T-helper 1 cell (primary cell): ENCODE measurements at places on chromosomes 11 and 22.

GRCh38 chr22:48224332-48224731, 1461.9 kb downstream of the TBC1D22A start:
- DNase-seq, result no peak

- no peak for DNase-seq
Measured at GRCh38 chr11:123308077-123308476, 113.0 kb upstream of the CLMP start.

DNA sequence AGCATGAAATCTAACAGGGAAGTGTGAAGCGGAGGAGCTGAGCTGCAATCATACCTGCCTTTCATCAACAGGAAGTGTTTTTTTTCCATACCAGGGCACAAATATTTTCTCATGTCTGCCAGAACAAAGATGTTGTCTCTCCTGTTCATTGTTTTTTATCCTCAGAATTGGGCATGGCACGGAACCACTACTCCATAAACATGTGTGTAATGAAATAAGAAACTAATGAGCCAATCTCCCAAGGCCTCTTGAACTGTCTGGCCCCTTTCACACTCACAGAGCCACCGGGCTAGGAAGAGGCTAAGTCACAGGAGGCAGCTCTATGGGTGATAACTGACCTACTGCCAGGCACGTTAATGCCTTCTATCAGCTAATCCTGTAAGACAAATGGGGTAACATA, 124.4 kb downstream of the ETS1 start:
- DNase-seq, result no peak

DNA sequence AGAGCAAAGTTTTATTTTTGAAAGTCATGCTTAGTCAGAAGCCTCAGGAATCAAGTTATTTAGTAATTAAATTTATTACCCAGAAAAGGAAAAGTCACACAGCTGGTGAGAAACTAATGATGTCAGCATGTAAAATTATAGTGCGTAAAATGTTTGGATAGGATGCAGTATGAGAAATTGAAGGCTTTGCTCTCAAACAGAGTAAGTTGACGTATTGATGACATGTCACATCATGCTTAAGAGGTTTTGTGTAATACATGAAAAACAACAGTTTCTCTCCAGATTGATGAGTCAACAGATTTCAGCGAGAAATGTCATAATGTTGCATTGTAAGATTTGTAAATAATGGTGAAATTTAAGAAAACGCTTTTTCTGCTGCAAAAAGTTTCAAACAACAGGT, 769.8 kb downstream of the METTL15 start:
- no peak for DNase-seq

DNA sequence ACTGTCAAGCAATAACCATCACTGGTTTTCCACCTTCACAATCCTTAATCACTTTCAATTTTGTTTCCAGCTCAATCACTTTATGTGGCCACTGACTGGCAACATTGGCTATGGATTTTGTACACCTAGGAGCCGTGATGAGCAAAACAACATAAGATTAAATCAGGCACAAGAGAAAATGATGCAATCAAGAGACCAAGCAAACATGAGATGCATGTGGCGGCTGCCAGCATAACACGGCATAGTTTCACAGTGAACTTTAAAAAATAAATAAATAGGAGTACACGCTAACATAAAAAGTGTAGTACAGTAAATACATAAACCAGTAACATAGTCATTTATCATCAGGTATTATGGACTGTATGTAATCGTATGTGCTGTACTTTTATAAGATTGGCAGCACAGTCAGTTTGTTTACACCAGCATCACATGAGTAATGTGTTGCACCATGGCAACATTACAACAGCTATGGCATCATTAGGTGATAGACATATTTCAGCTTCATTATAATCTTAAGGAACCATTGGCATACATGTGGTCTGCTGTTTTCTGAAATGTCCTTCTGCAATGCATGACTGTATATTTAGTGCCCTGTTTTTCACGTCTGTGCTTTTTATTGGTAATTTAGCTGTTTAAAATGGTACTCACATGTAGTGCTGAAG, 83.3 kb upstream of the PRDM11 start:
- DNase-seq, result no peak

DNA sequence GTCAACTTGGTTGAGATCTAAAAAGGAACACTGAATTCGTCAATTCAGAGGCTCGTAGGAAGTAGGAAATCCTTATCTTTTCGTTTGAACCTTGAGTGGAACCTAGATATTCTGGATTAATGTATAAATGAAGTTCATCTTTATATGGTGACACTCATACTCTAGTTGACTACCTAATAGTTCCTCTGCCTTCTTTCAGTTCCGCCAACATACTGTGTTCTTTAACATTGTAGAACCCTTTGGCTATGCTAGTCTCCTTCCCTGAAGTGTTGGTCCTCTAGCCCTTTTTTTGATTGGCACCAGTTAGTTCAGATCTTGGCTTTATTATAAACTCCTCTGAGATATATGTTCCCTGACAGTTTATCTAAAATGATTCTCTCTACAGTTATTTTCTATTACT, 1.5 kb downstream of the ATM start:
- DNase-seq, result no peak

GRCh38 chr11:134669796-134670195, 257.8 kb upstream of the B3GAT1 start:
- DNase-seq, result no peak

GRCh38 chr11:126311401-126312291, 7.8 kb downstream of the DCPS start:
- no peak for DNase-seq
